ENCODE measurements at places on chromosomes 2 and 18.

DNA sequence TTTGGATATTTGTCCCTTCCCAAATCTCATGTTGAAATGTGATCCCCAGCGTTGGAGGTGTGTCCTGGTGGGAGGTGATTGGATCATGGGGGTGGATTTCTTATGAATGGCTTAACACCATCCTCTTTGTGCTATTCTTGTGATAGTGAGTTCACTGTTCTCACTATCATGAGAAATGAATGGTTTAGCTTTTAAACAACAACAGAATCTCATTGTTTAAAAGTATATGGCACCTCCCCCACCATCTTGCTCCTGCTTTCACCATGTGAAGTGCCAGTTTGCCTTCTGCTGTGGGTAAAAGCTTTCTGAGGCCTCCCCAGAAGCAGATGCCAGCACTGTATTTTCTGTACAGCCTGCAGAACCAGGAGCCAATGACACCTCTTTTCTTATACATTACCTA is 38.1 kb downstream of the KIAA1328 start:
- DNase-seq: no peak

DNA sequence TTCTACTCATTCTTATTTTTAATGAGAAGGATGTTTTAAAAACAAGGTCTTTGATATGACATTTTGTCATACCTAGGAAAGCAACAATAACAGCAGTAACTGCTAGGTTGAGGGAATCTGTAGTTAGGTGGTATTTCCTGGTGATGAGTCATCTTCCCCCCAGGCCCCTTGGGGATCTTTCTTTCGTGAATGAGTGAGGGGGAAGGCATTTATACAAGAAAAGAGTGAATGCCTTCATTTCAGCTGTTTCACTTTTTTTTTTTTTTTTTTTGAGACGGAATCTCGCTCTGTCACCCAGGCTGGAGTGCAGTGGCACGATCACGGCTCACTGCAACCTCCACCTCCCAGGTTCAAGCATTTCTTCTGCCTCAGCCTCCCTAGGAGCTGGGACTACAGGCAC is 108.6 kb downstream of the MAP4K4 start:
- DNase-seq: no peak

GRCh38 chr2:197059477-197059876 is 133.0 kb upstream of the PGAP1 start:
- no peak for DNase-seq

- no peak for DNase-seq
Observed at GRCh38 chr2:104786204-104786603, 67.7 kb upstream of the POU3F3 start.

- DNase-seq: no peak
Observed at GRCh38 chr2:38264396-38265221, 112.5 kb downstream of the ATL2 start.

GRCh38 chr18:13362051-13362450 is 143.5 kb downstream of the LDLRAD4 start:
- DNase-seq: no peak

GRCh38 chr18:46243095-46243494 is 138.9 kb downstream of the HAUS1 start:
- no peak for DNase-seq

DNA sequence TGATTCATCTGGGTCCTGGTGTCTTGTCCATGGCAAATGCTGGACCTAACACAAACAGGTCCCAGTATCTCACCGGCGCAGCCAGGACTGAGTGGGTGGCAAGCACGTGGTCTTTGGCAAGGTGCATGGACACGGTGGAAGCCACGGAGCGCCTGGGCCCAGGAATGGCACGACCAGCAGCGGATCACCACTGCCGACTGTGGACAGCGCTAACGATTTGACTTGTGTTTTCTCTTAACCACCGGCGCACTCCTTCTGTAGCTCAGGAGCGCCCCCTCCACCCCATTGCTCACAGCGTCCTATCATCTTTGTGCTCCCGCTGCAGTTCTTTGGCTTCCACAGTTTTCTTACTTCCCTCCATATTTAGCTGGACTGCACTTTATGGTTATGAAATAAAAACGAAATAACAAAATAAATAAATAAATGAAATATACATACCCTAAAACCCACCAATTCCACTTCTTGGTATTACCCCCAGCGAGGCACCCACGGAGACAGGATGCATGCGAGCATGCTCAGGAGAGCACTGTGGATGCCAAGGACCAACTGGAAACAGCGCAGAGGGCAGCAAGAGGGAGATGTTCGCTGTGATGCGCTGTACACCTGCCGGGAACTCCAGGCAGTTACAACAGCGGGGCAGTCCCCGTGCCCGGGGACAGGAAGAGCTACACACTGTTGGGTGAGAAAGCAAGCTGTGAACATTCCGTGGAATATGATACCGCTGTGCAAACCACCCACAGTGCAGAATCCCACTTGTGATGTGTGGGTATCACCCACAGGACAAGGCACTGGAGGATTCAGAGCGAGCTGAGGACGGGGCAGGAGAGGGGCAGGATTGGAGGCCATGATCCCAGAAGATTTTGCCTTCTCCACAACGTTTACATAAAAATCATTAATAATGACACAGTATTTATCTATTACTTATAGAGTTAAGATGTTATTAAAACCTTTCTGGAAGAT is 7.0 kb upstream of the CIDEA start:
- no peak for DNase-seq

DNA sequence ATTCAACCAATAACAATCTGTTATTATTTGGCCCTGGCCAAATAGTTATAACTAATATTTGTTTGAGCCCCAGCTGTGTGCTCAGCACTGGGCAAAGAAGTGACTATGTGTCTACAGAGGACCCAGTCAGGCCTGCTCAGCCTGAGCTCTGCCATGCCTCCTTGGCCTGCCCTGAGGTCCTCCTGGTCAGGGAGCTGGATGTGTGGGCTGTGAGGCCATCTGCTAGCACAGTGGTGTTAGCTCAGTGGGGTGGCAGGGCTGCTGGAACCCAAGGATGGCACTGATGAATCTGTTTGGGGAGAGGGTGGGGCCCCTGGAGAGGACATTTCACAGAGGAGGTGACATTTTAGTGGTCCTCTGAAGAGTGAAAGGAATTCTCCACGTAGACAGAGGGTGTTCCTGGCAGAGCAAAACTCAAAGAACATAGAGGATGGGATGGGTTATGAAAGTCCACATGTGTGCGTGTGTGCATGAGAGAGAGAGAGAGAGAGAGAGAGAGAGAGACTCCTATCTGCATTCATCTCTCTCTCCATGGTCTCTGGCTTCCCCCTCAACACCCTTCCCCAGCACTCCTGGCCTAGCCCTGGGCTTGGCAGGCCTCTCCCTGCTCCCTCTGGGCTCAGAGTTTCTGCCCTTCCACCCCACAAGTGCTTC is 21.2 kb upstream of the ATOH8 start:
- DNase-seq: no peak

- no peak for DNase-seq
Observed at GRCh38 chr18:3455090-3455635, 5.2 kb downstream of the TGIF1 start.

- no peak for DNase-seq
Observed at GRCh38 chr2:3626118-3626811, 31.4 kb downstream of the COLEC11 start.

GRCh38 chr2:109636317-109636716 is 22.2 kb downstream of the SOWAHC start:
- no peak for DNase-seq

GRCh38 chr2:70121627-70122372 is 34.5 kb downstream of the PCBP1 start:
- no peak for DNase-seq

DNA sequence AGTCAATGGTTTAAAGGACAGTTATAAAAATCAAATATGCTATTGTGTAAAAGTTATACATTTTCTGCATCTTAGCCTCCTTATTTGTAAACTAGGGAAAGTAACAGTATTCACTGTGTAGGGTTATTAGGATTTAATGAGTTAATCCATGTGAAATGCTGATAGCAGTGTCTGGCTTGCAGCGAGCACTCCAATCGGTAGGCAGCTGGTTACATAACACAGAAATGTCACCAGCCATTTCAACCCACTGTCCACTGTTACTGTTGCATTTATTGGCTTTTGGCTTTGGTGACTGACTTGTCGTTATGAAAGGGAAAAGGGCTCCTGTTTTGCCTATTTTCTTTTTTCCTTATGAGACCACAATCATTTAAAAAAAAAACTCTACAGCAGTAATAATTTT is 38.9 kb downstream of the ID2 start:
- no peak for DNase-seq

GRCh38 chr2:212223696-212224095 is 314.9 kb downstream of the ERBB4 start:
- DNase-seq: no peak

DNA sequence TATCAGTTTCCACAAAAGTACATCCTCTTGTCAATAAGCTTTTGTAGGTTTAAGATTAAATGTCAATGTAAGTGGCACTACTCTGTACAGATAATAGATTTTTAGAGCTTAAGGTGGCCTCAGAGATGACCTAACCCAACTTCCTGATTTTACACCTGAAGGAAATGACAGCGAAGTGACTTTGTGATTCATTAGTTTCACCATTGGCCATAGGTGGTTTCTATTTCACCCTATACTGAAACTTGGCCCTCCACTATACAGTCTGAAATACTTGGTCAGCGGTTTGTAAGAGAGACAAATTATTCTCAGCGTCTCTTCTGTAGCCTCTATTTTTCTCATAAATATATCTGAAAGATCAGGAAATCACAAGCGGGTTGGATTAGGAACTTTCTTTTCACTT is 330.4 kb upstream of the FAM98A start:
- DNase-seq: no peak

GRCh38 chr2:156003780-156004179 is 328.7 kb downstream of the NR4A2 start:
- DNase-seq: no peak

DNA sequence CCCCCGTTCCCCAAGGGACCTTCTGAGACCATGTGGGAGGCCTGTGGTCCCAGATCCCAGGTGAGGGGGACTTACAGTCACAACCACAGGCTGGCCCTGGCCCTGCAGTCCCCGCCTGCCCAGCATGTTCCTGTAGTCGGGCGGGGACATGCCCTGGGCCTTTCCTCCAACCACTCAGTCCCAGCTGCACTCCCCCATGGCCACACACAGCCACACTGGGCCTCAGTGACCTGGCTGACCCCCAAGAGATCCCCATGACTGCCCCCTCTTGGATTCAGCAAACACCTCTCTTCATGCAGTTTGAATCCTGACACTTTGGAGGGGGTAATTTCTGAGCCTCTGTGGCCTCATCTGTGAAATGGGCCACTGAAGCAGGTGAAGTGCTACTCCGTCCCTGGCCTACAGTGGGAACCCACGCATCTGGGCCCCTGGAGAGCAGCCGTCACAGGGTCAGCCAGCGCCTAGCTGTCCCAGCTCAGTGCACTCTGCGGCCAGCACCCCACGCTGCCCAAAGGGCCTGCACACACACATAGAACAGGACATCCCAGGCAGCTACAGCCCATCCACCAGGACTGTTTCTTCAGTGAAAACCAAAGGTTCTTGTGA is 12.7 kb upstream of the ARHGEF4 start:
- DNase-seq: no peak

- no peak for DNase-seq
Observed at GRCh38 chr2:80942766-80943165, 638.2 kb upstream of the LRRTM1 start.

DNA sequence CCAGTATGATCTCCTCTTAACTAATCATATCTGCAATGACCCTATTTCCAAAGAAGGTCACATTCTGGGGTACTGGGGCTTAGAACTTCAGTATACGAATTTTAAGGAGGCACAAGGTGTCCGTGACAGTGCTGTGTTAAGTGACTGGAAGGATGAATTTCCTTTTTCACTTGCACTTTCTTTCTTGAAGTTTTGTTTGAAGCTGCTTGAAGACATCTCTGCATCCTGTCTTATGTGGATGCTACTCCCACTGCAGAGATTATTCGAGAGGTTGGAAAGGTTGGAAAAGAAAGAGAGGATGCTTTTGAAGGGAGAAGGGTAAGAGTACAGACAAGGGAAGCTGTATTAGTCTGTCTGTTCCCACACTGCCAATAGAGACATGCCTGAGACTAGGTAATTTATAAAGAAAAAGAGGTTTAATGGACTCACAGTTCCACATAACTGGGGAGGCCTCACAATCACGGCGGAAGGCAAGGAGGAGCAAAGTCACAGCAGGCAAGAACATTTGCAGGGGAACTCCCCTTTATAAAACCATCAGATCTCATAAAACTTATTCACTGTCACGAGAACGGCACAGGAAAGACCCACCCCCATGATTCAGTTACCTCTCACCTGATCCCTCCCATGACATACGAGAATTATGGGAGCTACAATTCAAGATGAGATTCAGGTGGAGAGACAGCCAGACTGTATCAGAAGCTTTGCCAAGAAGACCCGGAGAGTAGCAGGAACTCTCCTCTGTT is 3.6 kb upstream of the RNF144A start:
- DNase-seq: no peak

DNA sequence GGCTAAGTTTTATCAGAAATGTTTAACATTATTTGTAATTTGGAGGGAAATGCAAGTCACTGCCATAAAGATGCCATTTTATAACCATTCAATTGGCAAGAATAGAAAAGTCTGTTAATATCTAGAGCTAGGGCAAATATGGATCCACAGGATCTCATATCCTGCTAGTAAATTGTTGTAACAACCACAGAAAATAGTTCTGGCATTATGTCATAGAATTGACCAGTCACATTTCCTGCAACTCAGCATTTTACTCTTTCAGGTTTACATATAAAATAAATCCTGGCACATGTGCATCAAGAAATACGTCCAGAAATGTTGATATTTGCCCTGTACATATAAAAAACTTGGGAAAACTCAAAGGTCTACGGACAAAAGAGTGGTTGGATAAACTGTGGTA is 32.9 kb downstream of the OSBPL6 start:
- DNase-seq: no peak

DNA sequence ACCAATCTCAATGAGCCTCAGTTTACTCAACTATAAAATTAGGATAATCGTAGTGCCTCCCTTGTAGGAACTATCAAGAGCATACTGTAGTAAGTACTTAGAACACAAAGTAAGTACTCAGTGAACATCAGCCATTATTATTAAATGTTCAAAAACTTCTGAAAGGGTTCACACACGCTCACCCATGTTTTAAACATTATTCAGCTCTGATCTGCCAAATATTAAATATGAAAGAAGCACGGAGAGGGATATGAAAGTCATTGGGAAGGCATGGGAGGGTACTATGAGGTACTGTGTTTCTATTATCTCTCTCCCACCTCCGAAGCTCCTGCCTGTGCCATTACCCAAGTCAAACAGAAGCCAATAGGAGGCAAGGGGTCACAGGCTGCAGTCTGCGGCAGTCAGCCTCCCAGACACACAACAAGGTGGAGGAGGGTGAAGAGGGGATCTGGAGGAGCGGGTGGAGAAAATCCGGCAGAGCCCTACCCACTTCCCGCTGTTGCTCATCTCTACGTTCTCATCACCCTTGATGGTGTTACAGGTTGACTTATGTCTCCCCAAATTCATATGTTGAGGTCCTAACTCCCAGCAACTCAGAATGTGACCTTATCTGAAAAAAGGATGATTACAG is 2.0 kb upstream of the TBC1D8 start:
- DNase-seq: no peak

GRCh38 chr2:195559431-195559914 is 97.6 kb upstream of the SLC39A10 start:
- DNase-seq: peak; percentile 37

Data from retinal pigment epithelial cell (primary cell).